ENCODE measurements at places on chromosomes 4 and X.

- DNase-seq: no peak
These were observed 11.6 kb downstream of the MAGEB16 start for GRCh38 chrX:35809781-35810180.

- DNase-seq: no peak
These were observed 194.3 kb downstream of the ARHGAP24 start for GRCh38 chr4:85669204-85669603.

- no peak for DNase-seq
These were observed 25.2 kb downstream of the HTRA3 start for GRCh38 chr4:8294775-8295174.

- no peak for DNase-seq
These were observed 867.3 kb downstream of the PCDH18 start for GRCh38 chr4:136664988-136665387.

DNA sequence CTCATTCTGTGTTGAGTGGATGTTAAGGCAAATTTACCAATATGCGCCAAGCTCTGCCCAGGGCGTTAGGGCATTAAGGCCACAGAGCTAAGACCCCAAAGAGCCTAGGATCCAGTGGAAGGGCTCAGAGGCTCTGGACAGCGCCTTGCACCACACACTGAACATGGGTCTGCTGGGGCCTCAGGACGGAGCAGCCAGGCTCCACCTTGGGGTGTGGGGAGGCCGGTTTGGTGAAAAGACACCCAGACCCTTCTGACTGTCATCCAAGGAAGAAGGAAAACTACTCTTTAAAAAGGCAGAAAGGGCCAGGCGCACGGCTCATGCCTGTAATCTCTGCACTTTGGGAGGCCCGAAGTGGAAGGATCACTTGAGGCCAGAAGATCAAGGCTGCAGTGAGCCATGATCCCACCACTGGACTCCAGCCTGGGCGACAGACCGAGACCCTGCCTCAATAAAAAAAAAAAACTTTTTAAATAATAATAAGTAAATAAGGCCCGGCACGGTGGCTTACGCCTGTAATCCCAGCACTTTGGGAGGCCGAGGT is 1.3 kb upstream of the MRFAP1 start:
- no peak for DNase-seq

DNA sequence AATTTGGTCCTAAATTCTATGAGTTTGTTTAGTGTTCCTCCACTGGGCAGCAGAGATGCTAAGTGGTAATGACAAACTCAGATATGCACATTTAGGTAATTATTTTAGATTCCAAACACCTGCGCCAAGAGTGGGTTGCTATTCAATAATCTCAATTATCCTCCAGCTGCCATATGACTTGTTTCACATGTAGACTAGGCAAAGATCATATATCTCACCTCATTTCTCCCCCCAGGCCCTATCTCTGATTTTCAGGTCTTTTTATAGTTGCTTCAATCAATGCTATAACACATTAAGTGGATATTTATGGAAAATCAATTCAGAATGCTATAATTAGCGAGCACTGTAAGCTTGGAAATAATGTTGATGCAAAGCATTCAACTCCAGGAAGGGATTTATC is 217.6 kb downstream of the KCTD8 start:
- no peak for DNase-seq

Measured in naive thymus-derived CD4-positive, alpha-beta T cell (primary cell).